Esophagus squamous epithelium (tissue), 5 donors: ENCODE measurements at places on chromosomes 5 and 9.

DNA sequence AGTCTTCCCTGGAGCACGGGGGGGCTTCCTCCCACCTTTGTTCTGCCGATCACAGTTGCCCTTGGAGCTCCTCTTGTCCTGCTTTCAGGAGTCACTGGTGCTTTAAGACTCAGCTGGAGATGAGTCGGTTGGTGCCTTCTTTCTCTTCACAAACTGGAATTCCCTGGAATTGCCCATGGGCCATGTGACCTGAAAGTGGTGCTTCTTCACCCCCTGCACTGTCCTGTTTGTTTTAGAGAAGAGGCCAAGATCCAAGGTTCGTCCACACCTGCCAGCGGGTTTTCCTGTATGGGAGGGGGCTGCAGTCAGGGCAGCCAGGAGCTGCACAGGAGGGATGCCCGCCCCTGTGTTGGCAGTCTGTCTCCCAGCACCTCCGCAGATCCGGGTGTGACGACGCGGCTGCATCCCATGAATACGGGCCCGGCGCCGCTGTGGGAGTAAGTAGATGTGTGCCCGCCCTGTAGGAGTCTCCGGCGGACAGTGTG lies 9.5 kb upstream of the MRPS2 start:
- no peak for DNase-seq

- no peak for DNase-seq
These were observed 30.8 kb downstream of the NAA35 start for GRCh38 chr9:85971731-85972130.

DNA sequence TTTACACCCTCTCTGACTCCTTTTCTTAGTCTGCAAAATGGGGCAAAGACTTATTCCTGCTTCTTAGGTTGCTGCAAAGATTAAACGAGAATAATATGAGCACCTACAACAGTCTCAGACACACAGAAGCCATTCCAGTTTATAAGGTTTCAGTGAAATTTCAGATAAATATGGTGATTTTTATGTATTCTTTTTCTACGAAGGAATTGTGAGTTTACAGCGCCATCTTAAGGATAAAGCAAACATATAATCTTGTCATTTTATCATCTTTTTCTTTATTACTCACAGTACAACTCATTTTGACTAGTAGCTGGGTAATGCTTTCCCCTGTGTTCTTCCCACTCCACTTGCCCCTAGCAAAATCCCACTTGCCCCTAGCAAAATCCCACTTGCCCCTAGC lies 29.2 kb upstream of the SMC5 start:
- no peak for DNase-seq

GRCh38 chr5:76514292-76514691 lies 108.9 kb downstream of the F2RL2 start:
- no peak for DNase-seq

DNA sequence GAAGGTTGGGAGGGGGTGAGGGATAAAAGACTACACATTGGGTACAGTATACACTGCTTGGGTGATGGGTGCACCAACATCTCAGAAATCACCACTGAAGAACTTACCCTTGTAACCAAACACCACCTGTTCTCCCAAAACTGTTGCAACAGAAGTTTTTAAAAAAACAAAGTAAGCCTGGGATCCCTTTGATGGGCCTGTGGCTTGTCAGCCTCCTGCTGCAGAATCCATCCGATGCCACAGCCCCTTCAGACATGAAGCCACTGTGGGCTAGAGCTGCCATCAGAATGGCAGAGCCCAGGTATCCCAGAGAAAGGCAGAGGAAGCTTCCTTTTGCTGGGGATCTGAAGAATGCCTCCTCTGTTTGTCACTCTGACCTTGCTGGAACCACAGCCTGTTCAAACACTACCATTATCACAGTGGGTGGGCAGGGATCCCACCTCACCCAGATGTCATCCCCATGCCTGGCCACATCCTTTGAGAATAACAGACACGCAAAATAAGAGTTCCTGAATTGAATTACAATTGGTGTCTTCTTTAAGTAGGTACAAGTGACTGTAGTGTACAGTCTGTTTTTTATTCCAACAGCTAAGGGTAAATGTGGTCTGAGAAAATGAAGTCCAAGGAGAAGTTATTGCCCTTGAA lies 78.1 kb upstream of the DIRAS2 start:
- DNase-seq, result no peak

- no peak for DNase-seq
These were observed 28.6 kb upstream of the FBXW11 start for GRCh38 chr5:172035049-172035448.

DNA sequence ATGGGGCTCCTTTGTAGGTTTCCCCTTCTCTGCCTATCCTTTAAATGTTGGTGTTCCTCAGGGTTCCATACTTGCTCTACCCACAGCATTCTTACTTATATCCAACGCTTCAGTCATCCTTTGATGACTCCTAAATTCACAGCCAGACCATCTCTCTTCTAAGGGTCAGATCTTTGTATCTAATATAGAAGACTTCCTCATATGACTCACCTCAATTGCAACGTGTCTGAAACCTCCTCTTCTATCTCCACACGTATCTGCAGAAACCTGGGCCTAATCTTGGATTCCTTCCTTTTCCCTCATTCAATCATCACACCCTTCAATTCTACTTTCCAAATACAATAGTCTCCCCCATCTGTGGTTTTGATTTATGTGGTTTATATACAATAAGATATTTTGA lies 68.3 kb downstream of the HMGCR start:
- DNase-seq, result no peak

GRCh38 chr9:116464987-116465571 lies 222.0 kb upstream of the TRIM32 start:
- no peak for DNase-seq

- no peak for DNase-seq
These were observed 294.1 kb downstream of the FANCC start for GRCh38 chr9:95023217-95024003.

DNA sequence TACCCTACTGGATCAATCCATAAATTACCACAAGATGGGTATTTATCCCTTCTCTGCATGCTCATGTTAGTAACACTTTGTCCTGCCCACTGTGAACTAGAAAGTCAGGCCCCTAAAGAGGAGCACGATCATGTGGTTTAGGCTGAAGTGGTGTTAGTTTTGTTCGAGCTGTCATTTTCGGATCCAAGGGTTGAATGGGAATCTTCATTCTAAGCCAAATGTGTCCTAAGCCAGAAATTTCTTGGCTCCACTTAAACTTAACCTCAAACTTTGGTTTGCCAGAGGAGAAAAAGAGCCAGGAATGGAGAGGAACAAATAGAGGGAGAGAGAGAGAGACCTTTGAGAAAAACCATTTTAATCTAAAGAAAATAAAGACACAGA lies 837.7 kb upstream of the ZNF608 start:
- no peak for DNase-seq
